ENCODE measurements at places on chromosomes 1 and 21.

DNA sequence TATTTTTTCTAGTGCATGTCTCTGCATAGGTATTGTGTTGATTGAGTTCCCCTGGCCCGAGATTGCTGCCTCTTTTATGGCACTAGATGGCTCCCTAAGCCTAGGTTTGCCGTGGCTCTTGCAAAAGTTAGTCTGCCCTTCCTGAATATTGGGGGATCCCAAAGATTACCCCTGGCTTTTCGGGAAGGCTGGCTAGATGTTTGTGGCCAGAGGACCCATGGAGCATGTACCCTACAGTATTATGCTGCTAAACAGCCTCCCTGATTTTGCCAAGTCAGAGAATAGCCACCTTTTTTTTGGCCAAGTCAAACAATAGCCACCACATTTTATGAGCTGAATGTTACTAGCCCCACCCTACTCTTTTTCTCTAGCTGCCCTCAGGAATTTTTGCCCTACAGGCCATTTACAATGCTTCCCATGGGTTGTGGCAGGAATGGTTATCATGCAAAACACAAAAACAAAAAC lies 343.2 kb downstream of the OLFM3 start:
- DNase-seq = no peak

DNA sequence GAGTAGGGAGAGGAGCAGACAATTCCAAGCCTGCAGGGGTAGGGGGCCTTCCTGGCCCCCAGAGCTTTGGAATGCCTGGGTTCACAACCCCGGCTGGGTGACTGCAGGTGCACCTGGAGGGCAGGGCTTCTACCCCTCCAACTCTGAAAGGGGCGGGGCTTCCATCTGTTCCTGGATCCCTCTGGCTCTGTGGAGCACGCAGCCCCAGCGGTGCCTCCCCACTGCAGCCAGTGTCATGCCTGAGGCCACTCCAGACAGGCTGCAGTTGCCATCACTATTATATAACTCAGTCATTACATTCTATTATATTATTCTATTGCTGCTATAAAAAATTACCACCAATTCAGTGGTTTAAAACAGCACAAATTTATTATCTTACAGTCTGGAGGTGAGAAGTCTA lies 12.5 kb upstream of the FNBP1L start:
- DNase-seq = no peak

GRCh38 chr1:86200901-86201300 lies 44.3 kb upstream of the COL24A1 start:
- no peak for DNase-seq

DNA sequence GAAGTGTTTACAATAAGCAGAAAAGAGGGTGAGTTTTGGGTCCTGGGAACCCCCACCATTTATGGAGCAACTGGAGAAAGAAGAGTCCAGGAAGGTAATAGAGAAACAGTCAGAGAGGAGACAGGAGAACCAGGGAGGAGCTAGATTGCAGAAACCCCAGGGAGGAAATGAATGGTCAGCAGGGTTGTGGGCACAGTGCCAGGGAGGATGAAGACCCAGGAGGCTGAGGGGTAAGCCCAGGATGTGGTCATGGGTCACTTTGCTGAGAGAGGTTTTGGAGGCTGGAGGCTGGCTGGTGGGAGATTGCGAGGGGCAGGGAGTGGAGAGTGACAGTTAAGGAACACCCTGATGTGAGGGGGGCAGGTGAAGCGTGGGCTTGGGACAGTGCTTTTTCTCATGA lies 169.9 kb upstream of the CSF3R start:
- no peak for DNase-seq

DNA sequence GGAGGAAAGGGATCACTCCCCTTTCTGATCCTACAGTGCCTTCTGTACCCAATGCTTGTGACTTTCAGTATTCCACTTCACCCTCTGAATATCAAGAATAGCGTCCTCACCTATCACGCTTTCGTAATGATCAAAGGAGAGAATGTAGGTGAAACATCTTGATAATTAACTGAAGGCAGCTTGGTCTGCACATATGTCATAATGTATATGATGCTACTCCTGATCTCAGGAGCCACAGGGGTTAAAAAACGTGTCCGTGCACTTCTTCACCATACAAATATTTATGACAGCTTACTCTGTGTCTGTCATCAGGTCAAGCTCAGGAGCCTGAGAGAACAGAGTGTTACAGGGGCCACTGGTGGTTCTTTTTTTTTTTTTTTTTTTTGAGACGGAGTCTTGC lies 1.2 kb upstream of the PIK3C2B start:
- no peak for DNase-seq

All from GM13977 (cell line).